ENCODE measurements at places on chromosomes 12 and 14. TPM values are rescaled to one million over a fixed set of nuclear protein-coding genes. Genes with fewer than 3 reads are reported as not detected.
A peak's percentile ranks its signal among the peaks of the same experiment; 100 is the strongest.

DNA sequence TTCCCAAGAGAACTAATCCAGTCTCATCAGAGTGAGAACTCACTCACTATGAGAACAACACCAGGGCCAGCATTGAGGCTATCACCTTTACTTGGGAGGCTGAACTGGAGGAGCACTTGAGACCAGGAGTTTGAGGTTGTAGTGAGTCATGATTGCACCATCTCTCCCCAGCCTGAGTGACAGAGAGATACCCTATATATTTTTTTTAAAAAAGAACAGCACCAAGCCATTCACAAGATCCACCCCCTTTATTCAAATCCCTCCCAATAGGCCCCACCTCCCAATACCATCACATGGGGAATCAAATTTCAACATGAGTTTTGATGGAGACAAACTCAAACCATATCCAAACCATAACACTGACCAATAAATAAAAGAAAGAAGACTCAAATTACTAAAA is 3.7 kb upstream of the TMX1 start:
- no peak overlapping the region for H3K4me3 ChIP-seq
- H3K36me3 ChIP-seq, result no peaks in the 10 kb centered on the region
- no peaks in the 10 kb centered on the region for H3K27me3 ChIP-seq
- no peak for DNase-seq
- peak overlapping the region; percentile 41 for H3K27ac ChIP-seq

GRCh38 chr14:80615831-80616230 is 325.7 kb downstream of the CEP128 start:
- DNase-seq, result no peak
- H3K4me3 ChIP-seq, result no peak overlapping the region
- H3K4me1 ChIP-seq, result no peaks in the 10 kb centered on the region
- peaks cover 3% of the 10 kb centered on the region for H3K36me3 ChIP-seq
- H3K27me3 ChIP-seq, result no peaks in the 10 kb centered on the region
- H3K27ac ChIP-seq, result no peak overlapping the region

DNA sequence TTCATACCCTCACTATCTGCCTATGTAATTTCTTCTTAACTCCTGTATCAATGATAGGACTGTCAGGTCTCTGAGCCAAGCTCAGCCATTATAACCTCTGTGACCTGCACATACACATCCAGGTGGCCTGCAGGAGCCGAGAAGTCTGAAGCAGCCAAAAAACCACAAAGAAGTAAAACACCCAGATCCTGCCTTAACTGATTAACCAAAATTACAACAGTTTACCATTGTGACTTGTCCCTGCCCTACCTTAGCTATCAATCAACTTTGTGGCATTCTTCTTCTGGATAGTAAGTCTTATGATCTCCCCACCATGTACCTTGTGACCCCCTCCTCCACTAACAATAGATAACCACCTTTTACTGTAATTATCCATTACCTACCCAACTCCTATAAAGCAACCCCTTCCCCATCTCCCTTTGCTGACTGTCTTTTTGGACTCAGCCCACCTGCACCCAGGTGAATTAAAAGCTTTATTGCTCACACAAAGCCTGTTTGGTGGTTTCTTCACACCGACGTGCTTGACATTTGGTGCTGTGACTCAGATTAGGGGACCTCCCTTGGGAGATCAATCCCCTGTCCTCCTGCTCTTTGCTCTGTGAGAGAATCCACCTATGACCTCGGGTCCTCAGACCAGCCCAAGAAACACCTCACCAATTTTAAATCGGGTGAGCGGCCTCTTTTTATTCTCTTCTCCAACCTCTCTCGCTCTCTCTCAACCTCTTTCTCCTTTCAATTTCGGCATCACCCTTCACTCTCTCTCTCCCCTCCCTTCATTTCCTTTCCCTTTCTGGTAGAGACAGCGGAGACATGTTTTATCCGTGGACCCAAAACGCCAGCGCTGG is 11.5 kb upstream of the LGMN start:
- no peak for DNase-seq
- no peaks in the 10 kb centered on the region for H3K4me1 ChIP-seq
- no peaks in the 10 kb centered on the region for H3K36me3 ChIP-seq
- H3K27me3 ChIP-seq, result no peaks in the 10 kb centered on the region

CDKN3 gene
- 1.1 TPM for polyA plus RNA-seq

MGST1 gene
- polyA plus RNA-seq, result 1.8 TPM

C12orf54 gene
- not detected for polyA plus RNA-seq

DNA sequence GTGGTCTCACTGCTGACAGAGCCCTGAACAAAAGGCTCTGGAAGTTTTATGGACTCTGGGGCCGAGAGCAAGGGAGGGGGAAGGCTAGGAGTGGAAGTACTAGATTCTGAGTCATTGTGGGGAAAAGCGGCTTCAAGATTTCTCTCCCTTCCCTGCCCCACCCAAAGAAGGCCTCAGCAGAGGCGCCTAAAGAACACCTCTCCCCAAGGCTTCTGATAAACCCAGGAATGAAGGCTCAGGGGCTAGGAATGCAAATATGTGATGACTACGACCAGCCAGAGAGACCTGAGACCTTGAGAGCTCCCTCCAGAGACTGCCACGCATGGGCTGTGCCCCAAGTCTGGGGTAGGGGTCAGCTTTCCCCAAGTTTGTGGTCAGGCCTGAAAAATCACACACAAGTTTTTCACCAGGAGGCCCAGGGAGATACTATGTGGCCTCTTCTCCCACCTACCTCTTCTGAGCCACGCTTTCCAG is 130.7 kb upstream of the HIF1A start:
- peaks cover 50% of the 10 kb centered on the region for H3K4me1 ChIP-seq
- no peak overlapping the region for H3K4me3 ChIP-seq
- no peak overlapping the region for H3K27ac ChIP-seq
- H3K27me3 ChIP-seq, result no peaks in the 10 kb centered on the region
- H3K36me3 ChIP-seq, result no peaks in the 10 kb centered on the region
- no peak for DNase-seq

DNA sequence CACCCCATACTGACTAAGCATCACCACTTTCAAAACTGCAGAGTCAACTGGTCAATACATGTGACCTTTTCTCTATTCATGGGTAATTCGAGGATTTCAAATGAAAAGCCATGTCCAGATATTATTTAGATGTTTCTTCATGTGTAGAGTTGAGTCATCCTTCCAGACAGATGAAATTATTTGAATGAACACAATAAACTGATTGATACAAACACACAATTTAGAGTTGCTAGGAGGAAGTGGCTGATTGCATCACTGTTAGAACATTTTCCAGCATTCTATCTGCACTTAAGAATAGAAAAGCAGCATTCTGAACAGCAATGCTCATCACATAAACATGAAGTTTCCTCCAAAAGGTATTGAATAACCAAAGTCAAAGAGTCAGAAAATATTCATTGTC is 273.5 kb upstream of the SOX5 start:
- H3K4me1 ChIP-seq, result no peaks in the 10 kb centered on the region
- DNase-seq, result no peak
- H3K4me3 ChIP-seq, result no peak overlapping the region
- no peaks in the 10 kb centered on the region for H3K27me3 ChIP-seq

- H3K27ac ChIP-seq, result no peak overlapping the region
- H3K4me1 ChIP-seq, result no peaks in the 10 kb centered on the region
- H3K36me3 ChIP-seq, result no peaks in the 10 kb centered on the region
- H3K27me3 ChIP-seq, result peaks cover 66% of the 10 kb centered on the region
Observed at GRCh38 chr14:100588671-100589070, 1.5 kb upstream of the BEGAIN start.

DNA sequence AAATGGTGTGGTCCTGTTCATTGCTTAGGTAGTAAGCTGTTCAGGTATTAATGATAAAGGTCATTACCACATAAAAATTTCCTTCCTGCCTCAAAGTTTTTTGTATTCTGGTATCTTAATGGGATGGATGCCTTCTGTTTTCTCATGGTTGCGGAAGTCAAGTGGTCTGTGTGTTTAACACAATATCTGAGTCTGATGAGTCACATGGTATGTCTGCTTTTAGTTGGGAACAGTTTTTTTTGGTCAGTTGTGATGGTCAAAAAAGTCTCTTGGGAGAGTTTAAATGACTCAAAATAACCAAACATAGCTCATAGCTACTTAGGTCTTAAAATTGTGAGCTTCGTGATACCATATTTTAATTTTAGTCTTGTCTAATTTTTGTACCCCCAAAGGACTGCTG is 40.7 kb downstream of the STK38L start:
- no peak overlapping the region for H3K27ac ChIP-seq
- H3K4me3 ChIP-seq, result no peak overlapping the region
- no peaks in the 10 kb centered on the region for H3K36me3 ChIP-seq
- no peaks in the 10 kb centered on the region for H3K27me3 ChIP-seq
- DNase-seq, result no peak

- peak within 1 kb of the TSS; percentile 83 for H3K27ac ChIP-seq
- no peak for DNase-seq
- peaks cover 16% of the 10 kb centered on the region for H3K4me1 ChIP-seq
- peaks cover 14% of the 10 kb centered on the region for H3K36me3 ChIP-seq
- peak within 1 kb of the TSS; percentile 78 for H3K4me3 ChIP-seq
Observed at GRCh38 chr14:28766469-28766955, at the start of gene FOXG1. Gene FOXG1 (plus strand): TSS chr14:28766787. CDS start chr14:28767280, 493 bp downstream.

TCL1A gene
- polyA plus RNA-seq, result 4,537 TPM

KLRC2 gene
- polyA plus RNA-seq, result not detected

RNU4-1 gene
- not detected for polyA plus RNA-seq

DNA sequence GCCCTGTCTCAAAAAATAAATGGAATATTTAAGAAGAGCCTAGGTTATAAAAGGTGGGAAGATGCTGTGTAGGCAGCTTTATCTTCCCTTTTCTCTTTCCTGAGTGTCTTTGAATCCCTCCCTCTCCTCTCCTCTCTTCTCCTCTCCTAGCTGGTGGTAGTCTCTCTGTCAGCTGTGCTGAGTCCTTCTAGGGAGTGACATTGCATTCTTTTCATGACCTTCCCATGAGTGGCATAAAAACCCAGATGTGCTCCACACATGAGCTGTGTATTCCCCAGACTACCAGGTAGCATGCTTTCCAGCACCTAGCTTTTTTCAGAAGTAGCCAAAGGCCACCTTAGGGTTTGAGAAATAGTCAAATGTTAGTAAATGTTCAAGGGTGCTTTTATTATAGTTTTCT is 23.6 kb downstream of the SAMD4A start:
- H3K4me1 ChIP-seq, result peaks cover 22% of the 10 kb centered on the region
- peak overlapping the region; percentile 62 for H3K27ac ChIP-seq
- H3K4me3 ChIP-seq, result no peak overlapping the region
- DNase-seq, result no peak

GRCh38 chr12:107760207-107760808 is 629 bp downstream of the PRDM4 start:
- H3K4me3 ChIP-seq, result peak overlapping the region; percentile 92
- H3K4me1 ChIP-seq, result peaks cover 17% of the 10 kb centered on the region
- no peak for DNase-seq
- peak overlapping the region; percentile 93 for H3K27ac ChIP-seq
- no peaks in the 10 kb centered on the region for H3K27me3 ChIP-seq

DNA sequence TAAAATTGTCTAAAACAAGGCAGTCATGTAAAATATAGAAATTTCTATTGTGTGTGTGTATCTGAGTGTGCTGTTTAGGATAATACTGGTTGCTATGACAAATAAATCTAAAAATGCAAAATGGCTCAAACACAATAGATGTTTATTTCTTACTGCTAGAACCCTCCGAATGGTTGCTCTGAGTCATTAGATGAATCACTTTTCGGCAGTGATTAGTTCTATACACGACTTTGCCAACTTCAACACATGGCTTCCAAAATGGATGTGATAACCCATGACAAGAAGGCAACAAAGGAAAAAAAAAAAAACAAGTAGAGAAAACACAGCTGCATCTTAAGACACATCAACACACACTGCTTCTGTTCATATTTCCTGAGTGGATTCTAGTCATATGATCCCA is 729.2 kb downstream of the AACS start:
- H3K27ac ChIP-seq, result no peak overlapping the region
- no peaks in the 10 kb centered on the region for H3K36me3 ChIP-seq
- no peak for DNase-seq
- no peaks in the 10 kb centered on the region for H3K4me1 ChIP-seq
- H3K27me3 ChIP-seq, result no peaks in the 10 kb centered on the region

GPR162 gene
- not detected for polyA plus RNA-seq

CAPZA3 gene
- not detected for polyA plus RNA-seq

- H3K4me3 ChIP-seq, result no peak overlapping the region
- no peak for DNase-seq
- H3K27me3 ChIP-seq, result no peaks in the 10 kb centered on the region
Observed at GRCh38 chr14:61537563-61538463, 157.5 kb upstream of the HIF1A start.

DNA sequence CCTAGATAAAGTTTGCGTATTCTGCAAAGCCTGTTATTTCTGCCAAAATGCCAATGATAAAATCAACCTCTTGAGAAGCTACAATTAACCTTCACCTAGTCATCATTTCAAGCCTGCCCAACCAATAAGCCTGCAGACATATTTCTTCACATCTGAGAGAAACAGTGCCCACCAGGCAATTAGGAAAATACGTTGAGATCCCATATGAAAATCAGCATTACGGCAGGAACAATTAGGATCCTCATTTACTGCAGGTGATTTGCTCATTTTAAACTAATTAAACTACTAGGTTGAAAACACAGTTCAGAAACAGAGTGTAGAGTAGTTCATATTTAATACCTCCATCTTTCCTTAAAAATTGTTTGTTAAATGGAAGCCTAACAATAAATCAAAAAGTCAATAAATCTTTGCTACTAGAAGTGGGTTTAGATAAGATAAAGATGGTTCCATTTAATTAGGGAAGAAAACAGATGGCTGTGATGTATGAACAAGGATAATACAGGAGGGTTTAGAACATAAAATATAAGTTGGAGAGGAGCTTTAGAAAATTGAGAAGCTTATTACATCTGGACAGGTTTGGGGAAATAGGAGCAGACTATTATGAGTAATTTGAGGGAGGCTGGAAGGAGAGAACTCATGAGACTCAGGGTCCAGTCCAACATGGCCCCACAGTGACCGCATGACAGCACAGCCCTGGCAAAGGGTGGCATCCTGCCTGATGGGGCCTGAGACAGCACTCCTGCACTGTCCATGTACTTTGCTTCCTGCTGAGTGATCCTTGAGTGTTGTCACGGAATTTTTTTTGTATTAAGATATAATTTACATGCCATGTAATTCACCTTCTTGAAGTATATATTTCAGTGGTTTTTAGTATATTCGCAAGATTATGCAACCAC is 26.9 kb upstream of the PYGL start:
- no peak overlapping the region for H3K27ac ChIP-seq
- H3K36me3 ChIP-seq, result no peaks in the 10 kb centered on the region
- DNase-seq, result no peak
- H3K4me3 ChIP-seq, result no peak overlapping the region

- no peaks in the 10 kb centered on the region for H3K4me1 ChIP-seq
- no peak overlapping the region for H3K27ac ChIP-seq
- H3K36me3 ChIP-seq, result no peaks in the 10 kb centered on the region
- H3K27me3 ChIP-seq, result no peaks in the 10 kb centered on the region
- no peak overlapping the region for H3K4me3 ChIP-seq
Observed at GRCh38 chr12:123024819-123025391, 44.4 kb downstream of the ARL6IP4 start.

Measured in naive B cell (primary cell).